ENCODE measurements at places on chromosomes 6 and 20.
A peak's percentile ranks its signal among the peaks of the same experiment; 100 is the strongest.

- peak; percentile 27 for DNase-seq
Observed at GRCh38 chr6:79570129-79571029, 33.1 kb upstream of the LCA5 start.

- no peak for DNase-seq
Observed at GRCh38 chr6:5956939-5957338, 49.8 kb downstream of the NRN1 start.

DNA sequence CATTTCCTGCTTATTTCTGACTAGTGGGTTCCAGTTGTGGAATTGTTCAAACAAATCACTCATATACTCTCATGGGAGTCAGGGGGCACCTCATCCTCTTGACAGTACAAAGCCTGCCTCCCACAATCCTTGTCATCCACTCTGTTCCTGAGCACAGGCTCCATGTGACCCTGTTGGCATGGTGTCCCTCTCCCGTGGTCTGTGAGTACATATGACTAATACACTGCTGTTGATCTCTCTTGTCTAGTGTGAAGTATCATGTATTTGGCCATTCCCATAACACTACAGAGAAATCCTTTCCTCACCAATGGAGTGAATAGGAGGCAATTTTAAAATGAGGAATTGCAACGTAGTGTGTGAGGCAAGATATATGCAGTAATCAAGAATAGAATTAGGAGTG, 185.3 kb downstream of the OGFRL1 start:
- no peak for DNase-seq

DNA sequence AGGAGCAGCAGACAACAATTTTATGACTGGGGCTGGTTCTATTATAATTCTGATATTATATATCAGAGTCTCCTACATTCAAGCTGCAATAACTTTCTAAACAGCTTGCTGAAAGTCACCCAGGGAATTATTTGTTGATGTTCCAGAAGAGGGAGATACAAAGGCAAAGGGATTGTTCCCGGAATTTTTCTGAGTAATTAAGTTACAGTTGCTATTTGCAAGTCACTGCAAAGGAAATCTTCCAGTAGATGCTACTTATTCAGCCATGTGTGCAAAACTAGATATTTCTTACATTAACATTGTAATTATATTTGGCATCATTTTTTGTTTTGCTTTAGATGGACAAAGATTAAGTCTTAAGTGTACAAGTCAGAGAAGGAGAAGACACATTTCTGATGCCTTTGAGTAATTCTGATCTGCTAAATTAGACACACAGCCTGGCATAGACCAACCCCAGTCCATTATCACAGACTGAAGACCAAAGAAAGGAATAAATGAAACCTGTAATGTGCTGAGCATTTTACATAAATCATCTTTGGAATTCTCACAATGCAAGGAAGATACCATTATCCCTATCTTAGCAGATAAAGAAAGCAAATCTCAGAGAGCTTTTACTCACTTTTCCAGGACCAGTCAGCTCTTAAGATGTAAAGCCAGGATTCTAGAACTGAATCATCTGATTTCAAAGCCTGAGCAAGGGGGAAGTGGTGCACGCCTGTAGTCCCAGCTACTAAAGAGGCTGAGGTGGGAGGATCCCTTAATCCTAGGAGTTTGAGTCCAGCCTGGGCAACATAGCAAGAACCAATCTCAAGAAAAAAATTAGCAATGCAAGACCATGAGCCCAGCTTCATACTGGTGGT, 62.6 kb upstream of the AKAP12 start:
- no peak for DNase-seq

- no peak for DNase-seq
Observed at GRCh38 chr6:5208471-5208971, 52.2 kb downstream of the LYRM4 start.

DNA sequence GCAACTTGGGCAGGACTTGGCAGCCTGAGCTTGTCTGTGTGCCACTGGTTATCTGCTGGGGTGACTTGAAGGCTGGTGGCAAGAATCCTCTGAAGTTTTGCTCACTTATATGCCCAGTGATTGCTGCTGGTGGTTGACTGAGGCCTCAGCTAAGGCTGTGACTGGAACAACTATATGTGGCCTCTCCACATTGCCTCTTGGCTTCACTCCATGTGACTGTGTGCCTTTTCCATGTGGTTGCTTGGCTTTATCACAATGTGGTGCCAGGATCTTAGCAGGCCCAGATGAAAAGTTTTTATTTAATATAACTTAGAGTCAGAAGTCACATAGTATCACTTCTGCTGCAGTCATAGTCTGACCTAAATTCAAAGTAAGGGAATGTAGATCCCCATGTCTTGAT, 104.5 kb downstream of the ADAT2 start:
- no peak for DNase-seq

GRCh38 chr6:40672087-40672486, 84.9 kb upstream of the LRFN2 start:
- no peak for DNase-seq

DNA sequence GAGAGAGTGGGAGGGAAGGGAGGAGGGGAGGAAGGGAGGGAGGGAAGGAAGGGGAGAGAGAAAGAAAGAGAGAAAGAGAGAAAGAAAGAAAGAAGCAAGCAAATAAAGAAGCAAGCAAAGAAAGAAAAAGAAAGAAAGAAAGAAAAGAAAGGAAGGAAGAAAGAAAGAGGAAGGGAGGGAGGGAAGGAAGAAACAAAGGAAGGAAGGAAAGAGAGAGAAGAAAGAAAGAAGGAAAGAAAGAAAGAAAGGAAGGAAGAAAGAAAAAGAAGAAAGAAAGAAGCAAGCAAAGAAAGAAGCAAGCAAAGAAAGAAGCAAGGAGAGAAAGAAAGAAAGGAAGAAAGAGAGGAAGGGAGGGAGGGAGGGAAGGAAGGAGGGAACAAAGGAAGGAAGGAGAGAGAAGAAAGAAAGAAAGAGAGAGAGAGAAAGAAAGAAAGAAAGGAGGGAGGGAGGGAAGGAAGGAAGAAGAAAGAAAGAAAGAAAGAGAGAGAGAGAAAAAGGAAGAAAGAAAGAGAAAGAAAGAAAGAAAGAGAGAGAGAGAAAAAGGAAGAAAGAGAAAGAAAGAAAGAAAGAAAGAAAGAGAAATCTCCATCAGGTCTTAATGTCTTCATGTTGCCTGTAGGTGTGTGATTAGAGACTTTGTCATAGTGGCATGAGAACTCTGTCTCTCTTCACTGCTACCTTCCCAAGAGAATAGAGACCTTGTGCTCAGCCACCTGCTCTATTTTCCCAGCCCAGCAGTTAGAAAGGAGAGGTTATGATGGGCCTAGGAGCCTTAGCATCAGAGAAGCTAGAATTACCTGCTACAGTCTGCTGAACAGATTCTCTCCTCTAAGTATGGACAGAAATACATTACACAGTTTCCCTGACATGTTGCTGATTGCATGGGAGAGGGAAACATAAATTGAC, 5.0 kb downstream of the SEMG1 start:
- DNase-seq, result no peak

DNA sequence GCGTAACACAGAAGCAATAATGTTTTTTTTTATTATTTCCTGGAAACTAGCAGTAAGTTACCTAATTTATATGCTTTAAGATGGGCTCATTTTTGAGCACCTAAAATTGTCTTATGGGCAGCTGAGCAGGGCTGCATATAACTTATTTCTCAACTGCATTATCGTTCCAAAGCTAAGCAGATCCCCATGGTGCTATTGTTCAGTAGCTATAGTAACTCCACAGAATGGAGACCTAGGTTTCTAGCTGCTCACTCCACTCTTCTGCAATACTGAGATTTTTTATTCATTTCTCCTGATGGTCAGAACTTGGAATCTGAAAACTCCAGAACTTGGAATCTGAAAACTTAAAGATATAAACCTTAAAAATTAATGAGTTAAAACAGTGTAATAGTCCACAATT, 18.7 kb downstream of the CRISP1 start:
- no peak for DNase-seq

- no peak for DNase-seq
Observed at GRCh38 chr6:12717356-12717755, 789 bp downstream of the PHACTR1 start.

DNA sequence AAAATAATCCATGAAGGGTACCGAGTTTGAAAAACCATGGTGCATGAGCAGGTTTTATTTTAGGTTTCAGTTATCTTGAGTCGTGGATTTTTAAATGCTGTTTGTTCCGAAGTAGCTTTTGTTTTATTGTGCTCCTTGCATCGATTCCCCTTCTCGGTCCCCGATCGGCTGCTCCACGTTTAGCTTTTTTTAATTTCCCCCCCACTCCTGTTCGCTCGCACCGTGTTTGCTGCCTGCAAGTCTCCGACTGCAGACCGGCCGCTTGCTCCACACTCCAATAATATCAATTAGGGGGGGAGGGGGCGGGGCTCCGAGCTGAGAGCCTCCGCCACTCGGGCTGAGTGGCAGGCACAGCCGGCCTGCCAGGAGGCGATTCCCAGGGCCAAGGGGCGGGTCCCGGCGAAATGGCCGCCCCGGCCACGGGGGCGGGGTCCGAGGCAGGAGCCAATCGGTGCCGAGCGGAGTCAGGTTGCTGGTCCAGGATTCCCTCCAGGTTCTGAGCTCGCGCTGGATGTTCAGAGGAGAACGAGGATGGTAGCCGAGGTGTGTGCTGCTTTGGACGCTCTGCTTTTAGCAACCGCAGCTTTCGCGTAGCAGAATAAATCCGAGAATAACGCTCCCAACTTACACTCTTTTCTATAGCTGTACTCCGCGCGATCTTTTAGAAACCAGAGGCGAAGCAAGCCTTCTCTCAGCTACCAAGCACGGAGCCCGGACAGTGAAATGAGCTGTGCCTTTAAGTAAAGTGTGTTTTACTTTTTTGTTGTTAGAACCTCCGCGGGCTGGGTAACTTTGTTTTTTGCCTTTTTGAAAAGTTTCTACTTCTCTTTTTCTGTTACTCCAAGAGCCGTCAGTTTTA, at the start of gene EPHA7:
EPHA7 (minus strand) TSS at position 256 of the 859 bp plus-strand sequence; CDS start at position 38, 218 bp downstream.
- peak; percentile 97 for DNase-seq

DNA sequence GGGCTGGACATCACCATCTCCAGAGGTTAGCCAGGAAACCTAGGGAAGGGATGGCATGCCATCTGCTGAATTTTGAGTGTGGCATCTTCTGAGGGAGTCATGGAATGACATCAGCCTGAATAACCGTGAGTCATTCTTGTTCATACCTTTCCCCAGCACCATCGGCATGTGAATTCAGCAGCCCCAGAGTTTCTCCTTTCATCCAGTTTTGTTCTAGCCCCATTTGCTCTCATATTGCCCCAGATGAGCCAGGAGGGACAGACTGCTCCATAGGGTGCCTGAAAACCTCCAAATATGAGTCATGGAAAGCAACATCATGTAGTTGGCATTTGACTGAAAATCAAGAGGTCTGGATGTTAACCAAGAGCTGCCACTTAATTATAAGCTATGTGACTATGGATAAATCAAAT, 219.2 kb upstream of the SGK1 start:
- no peak for DNase-seq

GRCh38 chr6:13074415-13075140, 253.8 kb downstream of the TBC1D7 start:
- DNase-seq, result no peak

DNA sequence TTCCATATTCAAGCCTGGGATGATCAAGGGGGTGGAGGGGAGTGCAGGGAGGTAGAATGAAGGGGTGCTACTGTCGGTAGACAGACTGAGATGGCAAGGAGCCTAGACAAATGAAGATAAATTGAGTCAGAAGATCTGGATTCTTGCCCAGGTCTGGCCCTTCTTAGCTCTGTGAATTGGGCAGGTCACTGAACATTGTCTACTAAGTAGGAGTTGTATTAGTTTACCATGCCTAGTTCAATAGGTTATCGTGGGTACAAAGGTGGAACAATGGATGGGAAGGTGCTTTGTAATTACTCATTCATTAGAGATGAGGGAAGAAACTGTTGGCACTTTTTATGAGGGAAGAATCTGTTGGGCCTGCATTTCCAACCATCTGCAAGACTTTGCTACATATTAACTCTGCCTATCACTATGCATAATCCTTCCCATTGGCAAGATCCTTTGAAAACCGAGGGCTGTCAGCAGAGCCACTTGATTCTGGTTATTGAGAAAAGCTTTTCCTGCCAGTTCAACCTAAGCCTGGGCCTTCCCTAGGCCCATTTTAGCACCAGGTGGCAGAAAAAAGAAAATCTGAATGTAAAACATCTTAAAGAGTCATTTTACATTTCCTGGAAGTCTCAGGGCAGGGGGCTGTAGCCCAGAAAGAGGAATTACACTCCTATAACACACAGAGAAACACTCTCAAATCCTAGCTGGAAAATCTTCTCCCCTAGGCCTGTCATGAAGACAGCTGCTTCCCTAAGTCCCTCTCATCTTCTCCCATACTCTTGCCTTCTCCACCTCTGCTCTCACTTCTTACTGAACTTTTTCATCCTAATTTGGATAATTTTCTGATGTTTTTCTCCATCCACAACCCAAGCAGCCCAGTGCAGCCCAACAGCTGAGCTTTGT, 103.5 kb downstream of the CD24 start:
- no peak for DNase-seq

- DNase-seq, result no peak
Observed at GRCh38 chr20:2314759-2315439, 19.1 kb downstream of the TGM3 start.

GRCh38 chr20:51837876-51838420, 35.6 kb upstream of the SALL4 start:
- no peak for DNase-seq

DNA sequence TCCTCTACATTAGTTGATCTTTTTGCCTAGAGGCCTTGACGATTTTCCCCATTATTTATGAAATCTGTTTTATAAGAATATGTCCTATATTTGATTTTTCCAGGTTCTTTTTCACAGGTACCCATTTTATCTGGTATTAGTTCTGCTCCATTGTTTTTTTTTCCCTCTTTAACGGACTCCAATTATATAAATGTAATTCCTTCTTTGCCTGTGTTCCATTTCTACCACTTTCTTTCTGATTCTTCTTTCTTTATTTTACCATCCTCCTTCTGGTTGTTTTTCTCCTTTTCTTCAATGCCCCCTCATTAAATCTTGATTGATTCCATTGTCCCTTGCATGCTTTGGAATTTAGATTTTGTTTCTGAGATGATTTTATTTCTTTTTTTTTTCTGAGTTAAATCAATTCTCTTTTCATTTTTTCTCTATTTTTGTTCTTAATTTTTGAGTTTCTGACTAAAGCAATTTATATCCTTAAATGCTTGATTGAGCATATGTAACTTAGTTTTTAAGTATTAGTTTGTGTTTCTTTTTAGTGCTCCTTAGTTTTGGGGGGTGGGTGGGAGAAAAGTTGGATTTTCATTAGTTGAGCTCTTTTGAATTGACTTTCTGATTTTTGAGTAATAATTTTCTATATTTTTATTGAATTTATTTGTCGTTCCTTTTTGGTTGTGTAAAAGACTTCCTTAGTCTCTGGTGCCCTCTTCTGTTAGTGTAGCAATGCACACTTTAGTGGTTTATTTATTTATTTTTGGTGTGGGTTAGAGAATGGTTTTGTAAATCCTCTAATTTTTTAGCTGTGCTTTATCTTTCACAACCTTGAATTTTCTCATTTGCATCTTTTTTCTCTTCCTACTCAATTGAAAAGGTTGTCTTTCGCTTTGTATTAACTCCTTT, 140.8 kb downstream of the FARS2 start:
- no peak for DNase-seq

GRCh38 chr20:24407151-24407550, 62.3 kb upstream of the SYNDIG1 start:
- no peak for DNase-seq

- DNase-seq, result no peak
Observed at GRCh38 chr6:150313781-150314180, 55.0 kb upstream of the IYD start.

GRCh38 chr6:168062346-168063289, 16.4 kb downstream of the FRMD1 start:
- no peak for DNase-seq

GRCh38 chr20:51424270-51425117, 118.0 kb downstream of the NFATC2 start:
- DNase-seq, result no peak
